ENCODE measurements at places on chromosomes 13 and 19. TPM values are rescaled to one million over a fixed set of nuclear protein-coding genes. Genes with fewer than 3 reads are reported as not detected.

Gene CD70
- 2.6 TPM for total RNA-seq

Gene C5AR1
- 79.9 TPM for total RNA-seq

Gene CASP14
- not detected for total RNA-seq

Gene ZNF541
- 0.89 TPM for total RNA-seq

Gene ZNF527
- 4.9 TPM for total RNA-seq

Gene NCR1
- total RNA-seq: 2.4 TPM

Gene WDR88
- not detected for total RNA-seq

DNA sequence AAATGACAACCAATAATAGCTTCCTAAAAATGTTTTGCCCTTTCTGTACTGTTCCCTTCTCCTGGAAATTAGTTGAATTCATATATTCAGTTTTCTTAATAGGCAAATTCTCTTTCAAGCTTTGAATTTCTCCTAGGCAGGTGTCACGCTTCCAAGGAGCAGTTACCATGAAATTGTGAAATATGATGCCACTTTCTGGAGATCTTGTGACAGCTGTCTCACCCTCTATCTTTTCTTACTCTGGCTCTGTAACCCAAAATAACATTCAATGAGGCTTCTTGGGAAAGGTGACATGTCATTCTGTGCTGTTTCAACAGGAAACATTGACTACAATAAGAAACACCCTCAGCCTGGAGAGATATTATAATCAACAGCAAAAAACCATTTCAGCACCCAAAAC is 80.3 kb upstream of the MRI1 start:
- no peak for DNase-seq

DNA sequence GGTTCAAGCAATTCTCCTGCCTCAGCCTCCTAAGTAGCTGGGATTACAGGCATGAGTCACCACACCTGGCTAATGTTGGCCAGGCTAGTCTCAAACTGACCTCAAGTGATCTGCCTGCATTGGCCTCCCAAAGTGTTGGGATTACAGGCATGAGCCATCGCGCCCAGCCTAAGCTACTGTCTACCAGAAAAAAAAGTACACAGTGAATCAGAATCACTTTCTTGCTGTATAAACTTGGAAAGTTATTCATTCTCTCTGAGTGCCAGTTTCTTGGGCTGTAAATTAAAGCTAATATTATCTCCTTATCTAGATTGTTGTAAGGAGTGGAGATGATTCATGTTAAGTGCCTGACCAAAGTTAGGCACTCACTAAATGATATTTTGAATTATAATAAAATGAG is 242.8 kb downstream of the ENOX1 start:
- no peak for DNase-seq

DNA sequence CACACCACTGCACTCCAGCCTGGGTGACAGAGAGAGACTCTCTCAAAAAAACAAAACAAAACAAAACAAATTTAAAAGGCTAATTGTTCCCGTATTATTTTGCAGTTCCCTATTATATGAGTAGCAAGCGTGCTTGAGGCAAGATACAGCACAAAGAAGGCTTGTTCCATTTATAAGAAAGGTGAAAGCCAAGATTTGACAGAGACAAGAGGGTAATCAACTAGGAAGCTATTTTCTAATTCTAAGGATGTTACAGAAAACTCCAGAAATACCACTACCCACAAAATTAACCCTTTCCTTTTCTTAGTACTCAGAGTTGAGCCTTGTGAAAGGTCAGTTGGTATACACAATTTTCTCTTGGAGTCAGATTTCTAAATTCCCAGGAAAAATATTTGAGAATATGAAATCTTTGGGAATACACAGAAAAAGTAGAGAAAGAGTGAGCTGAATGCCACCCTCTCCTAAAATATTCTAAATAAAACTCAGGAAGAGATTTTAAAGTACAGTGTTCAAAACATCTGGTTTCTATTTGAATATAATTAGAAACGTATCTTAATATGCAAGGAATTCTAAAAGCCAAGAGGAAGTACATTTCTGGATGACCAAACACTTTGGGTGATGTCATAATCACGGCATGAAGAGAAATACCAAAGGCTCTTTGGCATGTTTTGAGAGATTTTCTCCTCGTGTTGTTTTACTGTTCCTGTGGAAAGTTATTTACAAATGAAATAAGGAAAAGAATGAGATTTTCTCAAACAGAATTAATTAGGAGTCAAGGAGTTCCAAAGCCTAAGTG is 63.0 kb upstream of the FLT1 start:
- DNase-seq: no peak

GRCh38 chr13:99199541-99200431 is 868 bp upstream of the UBAC2 start:
- DNase-seq: no peak

GRCh38 chr13:72160977-72161376 is 294.0 kb upstream of the DACH1 start:
- DNase-seq: no peak

DNA sequence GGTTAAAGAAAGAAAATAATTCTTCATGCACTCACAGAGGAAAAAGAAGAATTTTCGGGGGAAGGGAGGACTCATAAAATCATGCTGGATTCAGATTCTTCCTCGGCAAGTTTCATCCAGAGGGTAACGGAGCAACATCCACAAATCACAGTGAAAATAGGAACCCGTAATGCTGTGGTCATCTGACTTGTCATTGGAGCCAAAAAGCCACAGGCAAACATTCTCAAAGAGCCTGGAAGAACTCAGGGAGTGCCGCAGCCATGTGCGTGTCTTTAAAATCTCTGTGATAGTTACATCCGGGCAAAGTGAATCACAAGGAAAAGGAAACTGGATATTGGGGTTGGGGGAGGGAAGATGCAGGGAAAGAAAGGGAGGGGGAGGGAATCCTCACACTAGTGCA is 33.0 kb upstream of the VSTM2B start:
- no peak for DNase-seq

DNA sequence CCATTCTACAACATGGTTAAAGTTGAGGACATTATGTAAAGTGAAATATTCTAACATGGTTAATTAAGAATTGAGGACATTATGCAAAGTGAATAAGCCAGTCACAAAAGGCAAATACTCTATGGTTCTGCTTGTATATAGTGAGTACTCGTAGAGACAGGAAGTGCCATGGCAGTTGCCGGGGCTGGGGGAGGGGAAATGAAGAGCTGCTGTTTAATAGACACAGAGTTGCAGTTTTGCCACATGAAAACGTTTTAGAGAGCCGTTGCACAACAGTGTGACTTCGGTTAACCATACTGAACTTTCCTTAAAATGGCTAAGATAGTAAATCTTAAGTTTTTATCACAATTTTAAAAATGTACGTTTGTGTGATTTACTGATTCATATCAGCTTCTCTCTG is 176.9 kb downstream of the SHISA2 start:
- no peak for DNase-seq

DNA sequence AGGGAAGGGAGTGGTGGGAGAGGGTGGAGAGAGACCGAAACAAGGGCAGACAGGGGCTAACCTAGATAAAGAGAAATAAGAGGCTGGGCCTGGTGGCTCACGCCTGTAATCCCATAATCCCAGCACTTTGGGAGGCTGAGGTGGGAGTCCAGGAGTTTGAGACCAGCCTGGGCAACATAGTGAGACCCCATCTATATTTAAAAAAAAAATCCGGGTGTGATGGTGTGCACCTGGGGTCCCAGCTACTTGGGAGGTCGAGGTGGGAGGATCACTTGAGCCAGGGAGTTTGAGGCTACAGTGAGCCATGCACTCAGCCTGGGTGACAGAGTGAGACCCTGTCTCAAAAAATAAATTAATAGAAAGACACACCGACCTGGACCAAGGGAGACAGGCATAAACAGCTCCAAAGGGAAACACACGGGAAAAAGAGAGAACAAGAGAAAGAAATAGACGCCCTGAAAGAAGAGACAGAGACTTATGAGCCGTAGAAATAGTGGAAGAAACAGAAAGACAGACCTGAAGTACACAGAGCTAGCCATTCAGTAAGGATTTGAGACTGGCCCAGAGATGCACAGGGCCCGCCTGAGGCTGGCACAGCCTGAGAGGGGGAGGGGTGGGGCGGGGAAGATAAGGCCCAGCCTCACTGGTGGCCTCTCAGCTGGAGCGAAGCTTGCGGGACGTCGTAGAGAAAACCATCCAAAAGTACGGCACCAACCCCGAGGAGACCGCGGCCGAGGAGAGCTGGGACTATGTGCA is 2.2 kb downstream of the CD37 start:
- DNase-seq: no peak

DNA sequence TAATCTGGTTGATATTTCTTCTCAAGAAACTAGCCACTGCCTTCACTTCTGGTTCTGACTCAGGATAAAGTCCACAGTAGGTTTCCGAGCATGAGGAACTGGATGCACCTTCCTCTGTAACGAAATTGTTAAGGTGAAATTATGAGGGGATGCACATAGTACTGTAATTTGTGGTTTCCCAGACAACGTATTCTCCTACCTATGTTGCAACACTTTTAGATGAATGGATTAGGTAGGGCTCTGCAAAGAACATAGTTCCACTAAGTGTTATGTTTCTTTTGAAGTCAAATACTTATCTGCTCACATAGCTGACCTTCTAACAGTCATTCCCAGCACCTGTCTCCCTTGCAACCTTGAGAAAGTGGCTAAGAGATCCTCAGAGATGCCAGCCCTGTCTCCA is 5.7 kb upstream of the ZC3H13 start:
- DNase-seq: no peak

GRCh38 chr13:20624213-20624612 is 57.3 kb downstream of the IFT88 start:
- no peak for DNase-seq

- peak; percentile 70 for DNase-seq
These were observed 8.5 kb downstream of the PLEKHA4 start for GRCh38 chr19:48859711-48860572.

DNA sequence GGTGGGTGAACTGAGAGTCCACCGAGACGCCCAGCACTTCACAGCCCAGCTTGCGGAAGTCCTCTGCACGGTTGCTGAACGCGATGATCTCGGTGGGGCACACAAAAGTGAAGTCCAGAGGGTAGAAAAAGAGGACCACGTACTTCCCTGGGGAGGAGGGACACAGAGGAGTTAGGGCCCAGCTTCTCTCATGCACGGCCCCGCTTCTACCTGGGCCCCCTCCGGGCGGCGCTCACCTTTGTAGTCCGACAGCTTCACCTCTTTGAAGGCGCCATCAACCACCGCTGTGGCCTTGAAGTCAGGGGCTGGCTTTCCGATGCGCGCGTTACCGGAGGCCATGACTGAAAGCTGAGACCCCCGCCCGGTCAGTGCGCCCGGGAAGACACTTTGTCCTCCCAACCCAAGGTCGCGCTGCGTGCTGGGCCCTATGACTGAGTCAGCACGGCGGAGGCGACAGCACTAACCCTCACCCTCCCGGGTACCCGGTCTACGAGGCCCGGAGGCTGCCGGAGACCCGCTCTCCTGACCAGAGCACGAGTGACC is 606 bp downstream of the PRDX2 start:
- DNase-seq: no peak

DNA sequence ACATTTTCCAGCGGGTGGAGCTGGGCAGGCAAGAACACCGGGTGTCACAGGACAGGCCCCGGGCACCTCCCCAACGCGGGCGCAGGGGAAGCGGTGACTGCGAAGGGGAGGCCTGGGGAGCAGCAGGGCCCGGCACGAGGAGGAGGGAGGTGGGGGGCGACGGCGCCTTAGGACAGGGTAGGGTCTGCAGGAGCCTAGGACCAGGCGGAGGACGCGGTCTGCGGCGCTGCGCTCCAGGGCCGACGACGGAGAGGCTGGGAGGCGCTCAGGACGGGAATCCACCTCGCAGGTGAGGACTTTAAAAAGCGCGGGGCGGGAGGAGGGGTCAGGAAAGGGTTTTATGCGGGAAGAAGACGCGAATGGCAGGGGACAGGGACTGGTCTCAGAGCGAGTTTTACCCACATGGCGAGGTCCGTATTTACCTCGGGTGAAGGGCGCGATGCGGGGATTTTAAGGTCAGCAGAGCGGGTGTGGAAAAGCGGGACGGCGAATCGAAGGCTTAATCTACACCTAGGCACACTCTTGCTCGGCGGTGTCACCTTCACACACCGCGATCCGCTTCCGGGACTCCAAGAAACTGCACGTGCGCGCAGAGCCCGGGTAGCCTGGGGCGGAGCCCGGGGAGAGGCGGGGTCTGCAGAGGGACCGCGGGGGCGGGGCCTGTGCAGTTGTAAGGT is 13.5 kb downstream of the ERVV-2 start:
- DNase-seq: peak; percentile 47

DNA sequence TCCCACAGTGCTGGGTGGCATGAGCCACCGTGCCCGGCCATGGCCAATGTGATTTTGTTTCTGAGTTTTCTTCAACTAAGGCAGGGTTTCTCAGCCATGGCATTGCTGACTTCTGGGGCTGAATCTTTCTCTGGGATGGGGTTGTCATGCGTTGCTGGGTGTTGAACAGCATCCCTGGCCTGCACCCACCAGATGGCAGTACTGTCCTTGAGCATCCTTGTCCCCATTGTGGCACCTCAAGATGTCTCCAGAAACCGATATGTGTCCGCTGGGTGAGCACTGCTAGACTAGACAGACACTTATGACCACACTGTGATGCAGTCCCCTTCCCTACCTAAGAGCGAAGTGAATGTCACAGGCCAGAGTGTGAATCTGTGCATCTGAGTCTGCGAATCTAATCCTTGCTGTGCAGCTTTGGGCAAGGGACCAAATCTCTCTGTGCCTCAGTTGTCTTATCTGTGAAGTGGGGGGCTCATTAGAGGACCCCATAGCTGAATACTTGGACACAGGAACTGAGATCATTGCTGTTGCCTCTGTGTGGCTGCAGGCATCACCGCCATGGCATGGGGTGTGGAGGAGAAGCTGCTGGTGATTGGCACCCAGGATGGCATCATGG is 50.3 kb upstream of the SIN3B start:
- DNase-seq: peak; percentile 69

DNA sequence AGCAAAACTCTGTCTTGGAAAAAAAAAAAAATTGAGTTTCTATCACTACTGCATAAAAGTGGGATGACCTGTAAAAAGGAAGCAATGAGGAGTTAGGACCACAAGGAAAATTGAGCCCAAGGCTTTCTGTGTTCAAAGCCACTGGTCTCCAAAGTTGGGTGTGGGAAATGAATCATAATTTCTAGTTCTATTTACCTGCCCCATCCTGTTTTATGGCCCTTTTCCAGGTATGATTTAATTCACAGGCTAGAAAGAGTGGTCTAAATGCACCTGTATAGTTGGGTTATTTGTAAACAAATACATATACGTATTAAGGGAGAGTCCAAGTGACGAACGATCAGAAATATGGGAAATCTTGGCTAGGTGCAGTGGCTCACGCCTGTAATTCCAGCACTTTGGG is 5.9 kb upstream of the DCAF15 start:
- DNase-seq: no peak

Data from lower lobe of right lung (tissue), 2 donors.